ENCODE measurements at places on chromosomes 11 and 22. TPM values are rescaled to one million over a fixed set of nuclear protein-coding genes. Genes with fewer than 3 reads are reported as not detected.

Gene MDK
- 4.5 TPM for total RNA-seq

Gene FOLH1
- total RNA-seq: not detected

Gene TRPM5
- total RNA-seq: not detected

DNA sequence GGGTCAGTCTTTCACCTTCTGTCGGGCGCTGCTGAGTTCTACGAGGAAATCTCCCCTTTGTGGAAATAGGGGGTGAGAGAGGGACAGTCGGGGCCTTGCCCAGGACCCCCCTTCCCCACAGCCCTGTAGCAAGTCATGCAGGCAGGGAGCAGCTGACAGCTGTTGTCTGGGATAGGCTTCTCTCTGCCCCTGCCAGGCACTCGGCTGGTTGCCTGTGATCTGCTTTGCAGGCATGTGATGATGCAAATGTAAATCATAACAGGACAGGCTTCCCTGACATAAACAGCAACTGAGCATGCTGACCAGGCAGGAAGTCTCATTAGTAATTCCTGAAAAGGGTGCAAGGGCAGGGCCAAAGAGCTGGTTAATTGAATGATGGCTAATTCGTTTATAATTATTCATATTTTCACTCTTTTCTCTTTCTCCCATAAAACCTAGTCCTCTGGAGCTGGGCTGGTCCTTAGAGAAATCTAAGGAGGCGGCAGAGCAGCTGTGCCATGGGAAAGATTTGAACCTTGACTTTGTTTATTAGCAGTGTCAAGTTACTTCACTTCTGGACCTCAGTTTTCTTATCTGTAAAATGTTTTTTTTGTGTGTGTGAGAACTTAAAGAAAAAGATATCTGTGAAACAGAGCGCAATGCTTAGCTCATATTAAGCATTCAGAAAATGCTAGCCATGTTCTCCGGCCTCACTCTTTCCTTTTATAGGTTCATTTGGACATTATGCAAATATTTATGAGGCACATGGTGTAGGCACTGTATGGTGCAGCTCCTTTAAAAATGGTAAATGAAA, 129.7 kb downstream of the LDLRAD3 start:
- no peak for DNase-seq
- H3K27ac ChIP-seq: no peak overlapping the region
- H3K36me3 ChIP-seq: no peaks in the 10 kb centered on the region

- H3K4me3 ChIP-seq: no peak overlapping the region
- H3K36me3 ChIP-seq: peaks cover 90% of the 10 kb centered on the region
- H3K4me1 ChIP-seq: peaks cover 2% of the 10 kb centered on the region
- no peak overlapping the region for H3K27ac ChIP-seq
- DNase-seq: no peak
Observed at GRCh38 chr22:38489561-38490145, 16.5 kb downstream of the DDX17 start.

GRCh38 chr22:26447584-26448329, 18.7 kb downstream of the ASPHD2 start:
- H3K27me3 ChIP-seq: no peaks in the 10 kb centered on the region
- H3K4me3 ChIP-seq: no peak overlapping the region
- no peaks in the 10 kb centered on the region for H3K4me1 ChIP-seq
- no peak overlapping the region for H3K27ac ChIP-seq
- peaks cover 9% of the 10 kb centered on the region for H3K36me3 ChIP-seq

GRCh38 chr11:60743058-60743457, 13.6 kb upstream of the MS4A15 start:
- no peak overlapping the region for H3K27ac ChIP-seq
- H3K27me3 ChIP-seq: no peaks in the 10 kb centered on the region
- H3K4me1 ChIP-seq: no peaks in the 10 kb centered on the region
- H3K4me3 ChIP-seq: no peak overlapping the region
- no peaks in the 10 kb centered on the region for H3K36me3 ChIP-seq
